Motor neuron (in vitro differentiated cells): ENCODE measurements at places on chromosomes 2 and 18. TPM values are rescaled to one million over a fixed set of nuclear protein-coding genes. Genes with fewer than 3 reads are reported as not detected.

Gene CKAP2L
- 9.3 and 17.7 TPM in 2 replicates for total RNA-seq

Gene UGT1A3
- 0.24 TPM in 1 of 2 replicates, not detected in the other for total RNA-seq

Gene RTKN
- total RNA-seq: 1.4 and 2.6 TPM in 2 replicates

Gene LBX2
- total RNA-seq: 0.36 and 4.0 TPM in 2 replicates

Gene ZNF396
- total RNA-seq: 4.7 and 5.1 TPM in 2 replicates

Gene SLC5A7
- 4.1 and 4.6 TPM in 2 replicates for total RNA-seq

Gene TFCP2L1
- 0.11 and 0.25 TPM in 2 replicates for total RNA-seq

Gene CFAP65
- 1.1 TPM in 2 replicates for total RNA-seq

Gene GGCX
- 26.1 and 27.9 TPM in 2 replicates for total RNA-seq

GRCh38 chr18:40314199-40314598 lies 1640.8 kb upstream of the PIK3C3 start:
- ATAC-seq: no peak

- no peak for ATAC-seq
These were observed 48.4 kb upstream of the PIK3C3 start for GRCh38 chr18:41906528-41907146.

GRCh38 chr2:32756074-32756727 lies 128.4 kb downstream of the TTC27 start:
- no peak for ATAC-seq

- ATAC-seq: no peak
These were observed 70.1 kb downstream of the SRBD1 start for GRCh38 chr2:45540942-45541341.

DNA sequence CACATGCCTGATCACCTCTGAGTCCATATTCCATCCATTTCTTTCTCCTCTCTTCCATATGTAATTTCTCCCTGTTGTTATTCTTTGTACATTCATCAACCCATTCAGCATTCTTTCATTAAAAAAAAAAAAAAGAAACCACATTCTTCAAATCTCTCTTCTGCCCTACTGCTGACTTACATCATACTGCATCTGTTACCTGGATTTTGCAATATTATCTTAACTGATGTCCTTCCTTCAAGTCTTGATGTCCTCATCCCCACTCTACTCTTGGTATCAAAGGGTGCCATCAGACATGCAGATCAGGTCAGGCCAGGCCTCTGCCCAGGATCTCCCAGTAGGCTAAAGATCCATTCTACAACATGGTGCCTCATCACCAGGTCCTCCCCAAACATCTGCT lies 90.6 kb downstream of the SGPP2 start:
- ATAC-seq: no peak

DNA sequence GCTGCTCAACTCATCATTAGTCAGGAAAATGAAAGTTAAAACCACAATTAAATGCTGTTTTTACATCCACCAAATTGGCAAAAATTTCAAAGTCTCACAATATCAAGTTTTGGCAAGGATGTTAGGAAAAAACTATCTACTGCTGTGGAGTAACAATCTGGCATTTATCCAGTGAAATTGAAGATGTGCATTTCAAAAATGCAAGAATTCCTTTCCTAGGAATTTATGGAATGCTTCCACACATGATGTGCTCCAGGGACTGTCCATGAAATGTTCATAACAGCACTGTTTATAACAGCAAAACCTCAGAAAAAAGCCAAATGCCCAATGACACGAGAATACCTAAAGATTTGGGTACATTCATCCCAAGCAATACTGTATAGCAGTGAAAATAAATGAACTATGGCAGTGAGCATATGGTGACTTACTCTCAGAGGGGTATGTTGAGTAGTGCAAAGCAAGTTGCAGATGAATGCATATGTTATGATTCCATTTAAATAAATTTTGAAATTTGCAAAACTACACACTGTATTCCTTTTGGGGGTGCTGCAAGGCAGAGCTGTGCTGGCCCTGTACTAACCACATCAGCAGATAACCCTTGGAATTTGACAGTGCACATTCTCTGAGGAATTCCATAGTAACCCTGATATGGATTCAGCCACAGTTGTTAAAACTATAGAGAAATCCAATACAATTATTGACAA lies 41.3 kb upstream of the GYPC start:
- ATAC-seq: no peak

DNA sequence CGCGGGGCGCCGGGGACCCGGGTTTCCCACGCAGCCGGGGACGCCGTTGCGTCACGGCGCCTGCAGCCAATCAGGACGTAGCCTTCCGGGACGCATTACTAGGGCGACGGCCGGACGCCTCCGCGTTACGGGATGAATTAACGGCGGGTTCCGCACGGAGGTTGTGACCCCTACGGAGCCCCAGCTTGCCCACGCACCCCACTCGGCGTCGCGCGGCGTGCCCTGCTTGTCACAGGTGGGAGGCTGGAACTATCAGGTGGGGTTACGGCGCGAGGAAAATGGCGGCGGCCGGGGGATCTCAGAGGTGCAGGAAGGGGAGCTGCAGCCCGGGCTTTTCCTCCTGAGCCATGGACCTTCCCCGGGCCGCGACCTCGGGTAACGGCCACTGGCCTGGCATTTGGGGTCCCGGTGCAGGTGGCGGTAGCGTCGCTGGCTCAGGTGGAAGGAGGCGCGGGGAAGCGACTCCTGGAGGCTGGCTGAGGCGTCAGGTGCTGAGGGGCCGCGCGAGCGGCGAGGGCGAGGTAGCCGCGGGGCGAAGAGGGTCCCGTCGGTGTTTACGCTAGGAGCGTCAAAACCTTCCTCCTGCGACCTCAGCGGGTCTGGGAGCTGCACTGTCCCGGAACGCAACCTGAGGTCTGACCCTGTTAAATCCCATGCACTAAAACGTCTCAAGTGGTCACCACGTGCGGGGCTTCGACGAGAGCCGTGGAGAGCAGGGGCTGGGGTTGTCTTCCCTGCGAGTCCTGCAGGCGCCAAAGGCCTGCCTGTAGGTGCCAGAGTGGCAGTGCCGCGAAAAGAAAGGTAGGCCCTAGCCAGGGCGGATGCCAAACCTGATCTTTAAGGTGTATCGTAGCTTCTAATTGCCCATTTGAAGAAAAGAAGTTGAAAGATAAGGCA lies at the start of gene LCLAT1:
TSS of gene LCLAT1 (plus strand) at position 98 of the 897 bp plus-strand sequence. CDS start 78,345 bp downstream, outside the sequence.
- peak; percentile 97 for ATAC-seq

GRCh38 chr2:230219419-230220331 lies at the start of gene SP110:
Gene SP110 (minus strand): TSS chr2:230219984. CDS start chr2:230216927, 3,057 bp downstream.
- peak; percentile 89 for ATAC-seq

- peak; percentile 94 for ATAC-seq
These were observed 47.8 kb upstream of the MAPRE3 start for GRCh38 chr2:26922405-26923188.

DNA sequence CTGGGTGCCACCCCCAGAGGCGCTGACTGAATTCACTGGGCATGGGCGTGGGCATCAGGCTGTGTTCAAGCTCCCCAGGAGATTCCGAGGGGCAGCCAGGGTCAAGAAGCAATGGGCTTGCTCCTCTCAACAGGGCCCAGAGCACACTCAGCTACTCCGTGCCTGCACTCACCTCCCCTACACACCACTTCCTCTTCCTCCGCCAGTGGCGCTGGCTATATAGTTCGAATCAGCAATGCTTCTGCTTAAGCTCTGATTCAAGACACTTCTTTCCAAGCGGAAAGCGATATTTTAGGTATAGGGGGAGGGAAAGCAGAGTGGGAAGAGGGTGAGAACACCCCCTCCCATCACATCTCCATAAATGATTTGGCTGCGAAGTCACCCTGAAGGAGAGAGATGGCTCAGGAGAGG lies 42.1 kb downstream of the CRACDL start:
- no peak for ATAC-seq

- no peak for ATAC-seq
These were observed 42.4 kb downstream of the THADA start for GRCh38 chr2:43553341-43553855.

DNA sequence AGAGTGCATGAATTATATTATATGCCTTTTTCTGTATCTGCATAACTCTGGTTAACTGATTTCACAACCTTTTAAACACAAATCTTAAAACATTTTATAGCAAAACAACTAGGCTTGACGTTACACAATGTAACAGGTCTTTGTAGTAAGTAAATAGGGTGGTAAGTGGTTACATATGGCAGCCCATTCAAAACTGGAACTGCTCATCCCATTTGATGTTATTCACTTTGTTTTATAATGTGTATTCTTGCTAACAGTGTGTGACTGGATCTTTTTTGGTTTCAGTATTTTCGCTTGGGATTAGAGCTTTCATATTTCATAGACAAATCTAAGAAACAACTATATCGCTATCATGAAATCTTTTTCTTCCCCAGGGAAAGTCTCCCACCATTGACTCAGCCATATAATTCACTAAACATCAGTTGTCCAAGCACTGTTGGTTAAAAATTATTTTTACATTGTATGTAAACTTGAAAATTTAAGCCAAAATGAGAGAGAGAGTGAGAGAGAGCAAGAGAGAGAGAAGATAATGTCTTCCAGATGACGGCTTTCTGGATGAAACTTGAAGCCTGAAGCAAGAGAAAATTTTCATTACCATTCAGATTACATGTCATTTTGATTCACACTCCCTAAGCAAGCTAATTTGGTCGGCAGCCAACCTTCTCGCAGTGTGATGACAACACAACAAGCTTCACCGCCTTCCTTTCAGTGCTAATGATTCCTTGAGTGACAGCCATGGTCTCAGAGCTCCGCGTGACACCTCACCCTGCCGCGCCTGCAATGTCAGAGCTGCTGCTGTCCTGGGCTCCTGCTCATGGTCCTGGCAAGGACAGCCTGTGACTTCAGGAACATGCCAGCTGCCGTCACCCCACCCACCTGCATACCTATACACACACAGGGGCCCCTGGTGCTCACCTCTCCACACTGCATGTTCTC lies 946.9 kb upstream of the SOX11 start:
- ATAC-seq: peak; percentile 81

DNA sequence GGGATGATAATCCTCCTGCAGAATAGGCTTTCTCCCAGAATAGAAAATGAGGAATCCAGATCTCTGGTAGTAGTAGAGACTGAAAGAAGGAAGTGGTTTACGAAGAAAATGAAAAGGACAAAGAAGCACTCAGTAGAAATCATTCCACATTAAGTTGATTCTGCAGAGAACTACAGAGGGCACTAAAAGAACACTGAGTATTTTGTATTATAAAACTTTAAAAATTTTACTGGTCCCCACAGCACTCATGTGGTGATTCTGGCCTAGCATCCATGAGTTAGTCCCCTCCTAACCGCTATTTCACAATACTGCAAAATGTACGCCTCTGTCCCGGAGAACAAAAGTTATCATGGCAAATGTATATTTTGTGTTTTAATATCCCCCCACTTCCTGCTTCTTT lies 42.9 kb upstream of the SLC35F5 start:
- peak; percentile 63 for ATAC-seq
